Fibroblast of lung (primary cell): ENCODE measurements at places on chromosomes 1 and 21. TPM values are rescaled to one million over a fixed set of nuclear protein-coding genes. Genes with fewer than 3 reads are reported as not detected.

DNA sequence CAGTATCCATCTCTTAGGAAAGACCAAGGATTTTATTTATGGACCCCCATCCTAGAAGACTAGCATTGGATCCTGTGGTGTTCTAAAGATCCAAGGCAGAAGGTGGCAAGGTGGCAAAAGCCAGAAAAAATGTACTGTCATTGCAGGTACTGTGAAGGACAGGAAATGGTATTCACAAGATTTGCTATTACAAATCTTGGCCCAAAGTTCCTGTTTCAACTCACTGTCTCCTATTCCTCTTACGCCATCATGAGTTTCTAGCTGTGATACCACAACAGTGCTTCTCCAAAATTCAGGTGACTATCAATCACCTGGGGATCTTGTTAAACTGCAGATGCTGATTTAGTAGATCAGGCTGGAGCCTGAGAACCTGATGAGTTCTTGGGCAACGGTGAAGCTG, 21.4 kb downstream of the ACP6 start:
- H3K4me3 ChIP-seq, result no peak overlapping the region
- H3K27me3 ChIP-seq, result no peaks in the 10 kb centered on the region
- DNase-seq, result no peak
- H3K27ac ChIP-seq, result no peak overlapping the region
- no peaks in the 10 kb centered on the region for H3K4me1 ChIP-seq

DNA sequence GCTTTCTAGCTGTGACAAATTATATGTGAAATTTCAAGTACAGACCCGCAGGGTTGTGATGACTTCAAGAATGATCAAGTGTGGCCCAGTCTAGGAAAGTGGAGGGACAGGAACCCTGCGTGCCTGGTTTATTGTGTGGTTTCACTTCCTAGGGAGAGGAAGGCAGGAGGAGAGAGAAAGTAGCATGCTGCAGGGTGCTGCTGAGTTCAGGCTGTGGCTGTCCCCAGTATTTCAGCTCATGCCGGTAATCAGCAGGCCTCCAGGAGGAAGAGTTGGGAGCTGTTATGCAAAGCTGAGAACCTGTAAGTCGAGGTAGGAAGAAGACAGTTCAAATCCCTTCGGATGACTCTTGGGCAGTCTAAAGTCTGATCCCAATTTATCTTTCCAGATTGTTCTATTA, 140.4 kb downstream of the ROR1 start:
- H3K27me3 ChIP-seq, result no peaks in the 10 kb centered on the region
- H3K4me3 ChIP-seq, result no peak overlapping the region
- no peak overlapping the region for H3K27ac ChIP-seq
- H3K4me1 ChIP-seq, result peaks cover 2% of the 10 kb centered on the region
- no peak for DNase-seq

DNA sequence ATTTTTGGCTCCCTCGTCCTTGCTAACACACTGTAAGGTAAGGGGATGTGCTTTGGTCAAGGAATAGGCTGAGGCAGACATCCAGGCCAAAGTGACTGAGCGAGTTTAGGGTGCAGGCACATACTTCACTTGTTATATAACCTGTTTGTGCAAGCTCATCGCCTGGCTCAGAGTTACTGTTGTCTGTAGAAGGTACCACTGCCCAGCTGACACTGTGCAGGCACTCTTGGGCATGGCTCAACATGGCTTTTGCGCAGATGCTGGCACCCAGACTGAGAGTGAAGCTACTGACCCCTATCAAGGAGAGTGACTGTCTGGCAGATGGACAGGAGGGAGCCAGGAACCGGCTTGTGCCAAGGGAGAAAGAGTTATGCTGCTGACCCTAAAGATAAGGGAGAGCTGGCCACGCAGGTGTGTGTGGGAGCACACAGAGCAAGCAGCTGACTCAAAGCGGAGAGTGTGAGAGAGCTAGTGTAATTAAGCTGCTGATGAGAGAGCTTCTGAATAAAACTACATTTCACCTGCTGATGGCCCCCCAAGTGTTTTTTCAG, 307.3 kb upstream of the USP24 start:
- no peaks in the 10 kb centered on the region for H3K36me3 ChIP-seq
- DNase-seq, result no peak
- peaks cover 7% of the 10 kb centered on the region for H3K4me1 ChIP-seq
- no peaks in the 10 kb centered on the region for H3K27me3 ChIP-seq
- no peak overlapping the region for H3K4me3 ChIP-seq
- no peak overlapping the region for H3K27ac ChIP-seq

Gene ENSA
- total RNA-seq, result 53.7 and 78.1 TPM in 2 replicates
